NCI-H774 (cell line): ENCODE measurements at places on chromosomes 2 and 18.

DNA sequence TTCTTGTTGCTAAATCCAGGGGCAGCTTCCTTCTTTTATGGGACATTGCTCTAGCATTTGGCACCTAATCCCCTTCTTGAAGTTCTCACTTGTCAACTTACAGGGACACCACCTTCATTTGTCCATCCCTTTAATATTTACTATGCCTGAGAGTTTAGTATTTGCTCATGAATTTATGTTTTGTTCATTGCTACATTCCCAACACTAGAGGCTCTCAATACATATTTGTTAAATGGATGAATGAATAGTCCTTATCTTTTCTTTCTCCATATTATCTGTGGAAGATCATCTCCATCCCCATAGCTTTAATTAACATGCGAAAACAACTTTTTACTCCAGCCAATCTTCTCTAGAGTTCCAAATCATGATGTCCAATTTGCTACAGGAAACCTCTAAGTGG, 5.4 kb downstream of the CWC22 start:
- DNase-seq: no peak

DNA sequence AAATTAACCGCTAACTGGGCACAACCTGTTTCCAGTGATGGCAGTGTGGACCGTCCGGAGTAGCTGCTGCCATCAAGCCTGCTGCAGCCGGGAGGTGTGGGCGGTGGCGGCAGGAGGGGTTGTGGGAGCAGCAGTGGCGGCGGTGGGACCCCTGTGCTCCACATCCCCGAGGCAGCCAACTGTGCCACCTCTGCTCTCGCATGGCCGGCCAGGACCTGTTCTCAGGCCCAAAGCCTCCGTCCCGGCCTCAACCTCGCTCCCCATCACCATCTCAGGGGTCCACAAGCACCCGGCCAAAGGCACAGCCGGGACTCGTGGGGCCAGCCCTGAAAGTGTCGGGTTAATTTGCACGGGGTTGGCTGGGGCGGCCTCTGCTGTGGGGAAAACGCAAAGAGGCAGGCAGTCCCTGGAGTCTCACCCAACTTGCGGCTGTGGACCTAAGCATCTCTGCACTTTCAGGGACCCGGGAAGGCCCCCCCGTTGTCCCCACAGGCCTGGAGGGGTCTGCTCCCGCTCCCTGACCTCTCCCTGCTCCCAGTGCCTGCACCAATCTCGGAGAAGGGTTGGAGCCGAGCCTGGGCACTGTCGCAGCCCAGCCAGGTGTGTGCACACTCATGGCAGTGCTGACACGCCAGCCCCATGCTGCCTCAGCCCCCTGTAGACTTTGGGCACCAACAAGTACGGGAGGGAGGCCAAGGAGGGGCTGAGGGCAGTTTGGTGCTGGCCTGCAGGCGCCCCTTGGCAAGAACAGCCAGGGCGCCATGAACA, 44.4 kb upstream of the PEX13 start:
- DNase-seq: no peak

DNA sequence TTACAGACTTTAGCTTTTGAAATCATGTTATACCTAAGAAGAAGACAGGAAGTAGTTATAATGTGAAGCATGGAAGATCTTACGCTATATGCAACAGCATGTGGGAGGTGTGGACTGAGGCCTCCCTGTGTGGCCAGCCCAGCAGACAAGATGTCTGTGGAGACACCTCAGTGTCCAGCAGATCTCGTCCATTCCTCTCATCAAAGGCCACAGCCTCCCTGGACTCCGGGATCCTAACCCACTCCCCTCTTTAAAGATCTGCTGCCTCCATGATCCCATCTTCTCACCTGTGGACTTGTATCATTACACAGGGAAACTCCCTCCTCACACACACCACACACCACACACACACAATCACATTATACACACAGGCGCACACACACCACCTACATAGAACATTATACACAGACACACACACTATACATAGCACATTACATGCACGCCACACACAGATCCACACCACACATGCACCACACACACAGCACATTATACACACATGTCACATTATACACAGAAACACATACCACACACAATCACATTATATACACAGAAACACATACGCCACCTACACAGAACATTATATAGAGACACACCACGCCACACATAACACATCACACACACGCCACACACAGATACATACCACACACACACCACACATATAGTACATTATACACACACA, 89.5 kb downstream of the PXDN start:
- DNase-seq: no peak

- DNase-seq: no peak
Measured at GRCh38 chr2:124805060-124805459, 780.0 kb downstream of the CNTNAP5 start.

GRCh38 chr2:205681401-205682238, 681 bp upstream of the NRP2 start:
- no peak for DNase-seq

- no peak for DNase-seq
Measured at GRCh38 chr2:190827720-190828119, 52.9 kb upstream of the GLS start.

- no peak for DNase-seq
Measured at GRCh38 chr18:42548493-42548892, 567.0 kb downstream of the RIT2 start.

GRCh38 chr2:118878531-118879149, 31.2 kb upstream of the EN1 start:
- no peak for DNase-seq

GRCh38 chr2:109481196-109481555, 132.6 kb downstream of the SEPTIN10 start:
- peak; percentile 52 for DNase-seq

DNA sequence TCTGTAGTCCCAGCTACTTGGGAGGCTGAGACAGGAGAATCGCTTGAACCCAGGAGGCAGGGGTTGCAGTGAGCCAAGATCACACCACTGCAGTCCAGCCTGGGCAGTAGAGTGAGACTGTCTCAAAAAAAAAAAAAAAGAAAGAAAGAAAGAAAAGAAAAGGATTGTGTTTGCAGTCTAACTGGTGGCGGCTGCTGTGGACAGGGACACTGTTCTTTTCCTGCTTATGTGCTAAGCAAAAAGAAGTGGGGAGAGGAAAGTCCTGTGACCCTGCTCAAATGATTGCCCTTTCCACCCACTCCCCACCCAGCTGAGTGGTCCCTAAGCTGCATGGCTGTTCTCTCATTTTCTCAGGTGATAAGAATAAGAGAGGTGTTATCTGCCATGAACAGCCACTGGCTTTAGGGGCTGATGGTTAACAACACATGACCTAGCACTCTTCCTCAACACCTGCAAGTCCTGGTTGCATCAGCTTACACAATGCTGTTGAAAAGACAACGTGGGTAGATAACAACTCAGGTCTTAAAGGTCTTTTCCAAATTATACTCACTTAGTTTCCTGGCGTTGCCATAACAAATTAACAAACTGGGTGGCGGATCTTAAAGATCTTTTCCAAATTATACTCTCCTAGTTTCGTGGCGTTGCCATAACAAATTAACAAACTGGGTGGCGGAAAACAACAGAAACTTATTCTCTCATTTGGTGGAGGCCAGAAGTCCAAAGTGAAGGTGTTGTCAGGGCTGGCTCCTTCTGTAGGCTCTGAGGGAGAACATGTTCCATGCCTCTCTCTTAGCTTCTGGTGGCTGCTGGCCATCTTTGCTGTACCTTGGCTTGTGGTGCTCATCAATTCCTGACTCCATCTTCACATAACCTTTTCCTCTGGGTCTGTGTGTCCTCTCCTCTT, 90.3 kb upstream of the RTN4 start:
- no peak for DNase-seq

- no peak for DNase-seq
Measured at GRCh38 chr2:20107776-20108175, 56.3 kb upstream of the LAPTM4A start.

DNA sequence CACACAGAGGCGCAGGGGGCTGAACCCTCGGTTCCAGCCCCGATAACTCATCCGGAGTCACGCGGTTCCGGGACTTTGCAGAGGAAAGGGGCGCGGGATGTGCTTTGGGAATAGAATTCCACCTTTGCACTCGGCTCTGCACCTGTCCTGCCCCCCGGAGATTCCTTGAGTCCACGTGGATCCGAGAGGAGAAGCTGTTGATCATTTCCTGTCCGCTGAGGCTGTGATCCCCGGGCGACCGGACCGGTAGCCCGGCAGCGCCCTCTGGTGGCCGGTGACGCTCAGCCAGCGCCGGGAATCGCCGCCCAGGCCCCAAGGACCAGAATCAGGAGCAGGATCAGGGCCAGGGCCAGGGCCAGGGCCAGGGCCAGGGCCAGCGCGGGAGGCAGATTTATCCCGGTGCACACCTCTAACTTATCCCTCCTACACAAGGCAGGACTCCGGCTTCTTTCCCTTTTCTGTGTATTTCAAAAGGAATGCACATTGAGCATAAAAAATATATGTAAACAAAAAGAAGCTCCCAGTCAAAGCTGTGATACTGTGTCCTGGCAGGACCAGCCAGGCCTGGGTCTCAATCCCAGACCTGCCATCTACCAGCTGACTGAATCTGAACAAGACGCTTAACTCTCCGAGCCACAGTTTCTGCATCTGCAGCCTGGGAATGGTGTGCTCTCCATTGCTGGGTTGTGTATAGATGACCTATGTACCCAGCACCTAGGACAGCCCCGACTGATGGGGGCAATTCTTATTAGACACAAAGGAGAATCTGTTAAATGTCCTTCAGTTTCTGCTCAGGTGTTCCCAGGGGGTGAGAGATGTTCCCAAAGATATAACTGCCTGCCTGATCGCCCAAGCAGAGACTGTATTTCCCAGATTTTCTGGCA, 8.5 kb upstream of the SPATA3 start:
- DNase-seq: peak; percentile 60

DNA sequence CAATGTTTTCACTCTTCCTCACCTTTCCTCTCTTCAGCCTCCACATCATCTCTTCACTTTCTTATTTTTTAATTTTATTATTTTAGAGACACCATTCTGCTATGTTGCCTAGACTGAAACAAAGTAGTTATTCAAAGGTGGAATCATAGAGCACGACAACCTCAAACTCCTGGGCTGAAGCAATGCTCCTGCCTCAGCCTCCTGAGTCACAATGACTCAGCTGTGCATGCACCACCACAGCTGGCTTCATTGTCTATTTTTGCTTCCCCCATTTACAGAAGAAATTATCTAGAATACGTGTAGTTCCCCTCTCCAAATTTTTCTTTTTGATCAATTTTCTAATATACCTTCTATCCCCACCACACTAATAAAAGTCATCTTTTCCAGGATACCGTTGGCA, 911.5 kb upstream of the SOX11 start:
- no peak for DNase-seq

DNA sequence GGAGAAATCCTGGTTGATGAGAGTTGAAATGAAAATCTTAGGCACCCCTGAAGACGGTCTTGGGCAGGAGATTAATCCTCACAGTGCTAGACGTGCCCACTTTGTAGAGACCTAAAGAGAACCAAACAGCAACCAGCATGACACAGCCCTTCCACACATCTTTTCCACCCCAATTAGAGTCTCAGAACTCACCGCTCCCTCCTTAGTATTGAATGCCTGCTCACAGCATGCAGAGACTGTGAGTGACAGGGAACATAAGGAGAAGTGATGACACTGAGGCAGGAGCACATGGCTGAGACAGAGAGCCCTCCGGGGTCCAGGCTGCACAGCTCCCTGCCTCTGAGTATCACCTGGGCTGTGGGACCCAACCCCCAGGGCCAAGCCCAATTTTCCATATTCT, 367.6 kb downstream of the EIPR1 start:
- DNase-seq: no peak

GRCh38 chr2:231612109-231612455, 19.4 kb downstream of the TEX44 start:
- peak; percentile 23 for DNase-seq

- DNase-seq: no peak
Measured at GRCh38 chr2:207330912-207331311, 165.2 kb upstream of the KLF7 start.

DNA sequence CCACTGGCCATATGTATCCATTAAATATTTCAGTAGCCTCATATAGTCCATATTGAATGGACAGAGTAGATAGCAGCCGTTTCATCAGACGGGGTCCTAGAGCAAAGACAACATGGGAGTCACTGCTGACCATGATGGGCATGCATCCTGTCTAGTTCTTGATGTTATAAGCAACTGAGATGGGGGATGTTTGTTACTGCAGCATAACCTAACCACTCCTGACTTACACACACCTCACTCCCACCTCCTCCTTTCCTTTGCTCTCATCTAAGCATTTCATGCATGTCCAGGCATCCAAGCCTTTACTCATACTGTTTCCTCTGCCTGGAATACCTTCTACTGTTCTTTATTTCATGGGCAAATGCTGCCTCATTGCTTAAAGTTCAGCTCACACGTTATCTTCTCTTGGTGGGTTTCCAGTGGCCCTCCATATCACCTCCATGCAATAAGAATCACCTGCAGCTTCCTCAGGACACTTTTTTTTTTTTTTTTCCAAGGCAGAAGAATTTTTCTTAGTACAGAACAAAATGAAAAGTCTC, 87.8 kb downstream of the DDX1 start:
- DNase-seq: no peak

GRCh38 chr18:27395752-27396151, 210.6 kb upstream of the CHST9 start:
- no peak for DNase-seq

- no peak for DNase-seq
Measured at GRCh38 chr2:108444941-108445840, 3.8 kb upstream of the GCC2 start.

GRCh38 chr2:81984969-81985637, 1680.6 kb upstream of the LRRTM1 start:
- no peak for DNase-seq

DNA sequence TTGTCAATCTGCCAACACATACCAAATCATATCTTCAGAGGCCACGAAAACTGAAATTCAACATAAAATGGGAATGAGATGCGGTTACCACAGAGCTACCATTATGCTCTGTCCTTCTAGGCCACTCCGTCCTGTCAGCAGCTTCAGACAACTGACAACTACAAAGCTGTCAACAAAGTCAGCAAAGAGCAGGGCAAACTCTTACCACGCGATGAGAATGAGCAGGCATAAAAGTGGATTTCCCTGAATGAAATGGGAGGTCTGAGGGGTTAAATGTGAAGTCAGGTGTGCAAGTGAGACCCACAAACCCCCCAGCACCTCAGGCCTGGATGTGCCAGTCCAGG, 130.1 kb downstream of the LNPK start:
- no peak for DNase-seq

DNA sequence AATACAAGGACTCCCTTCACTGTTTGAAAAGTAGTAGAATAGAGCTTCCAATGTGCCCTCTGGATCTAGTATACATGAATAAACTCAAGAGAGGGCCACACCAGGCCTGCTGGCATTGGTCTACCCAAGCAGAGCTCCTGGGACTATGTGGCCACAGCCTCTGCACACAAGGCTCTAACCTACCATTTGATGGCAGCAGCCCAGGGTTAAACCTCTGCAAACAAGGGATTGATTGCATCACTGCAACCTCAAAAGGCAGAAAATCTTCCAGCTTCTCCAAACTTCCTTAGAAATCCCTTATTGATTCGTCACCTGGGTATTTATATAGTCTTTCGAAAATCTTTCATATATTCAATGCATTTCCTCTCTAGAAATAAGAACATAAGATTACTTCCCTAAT, 147.6 kb upstream of the SETBP1 start:
- no peak for DNase-seq
